ENCODE measurements at places on chromosomes 4 and X. TPM values are rescaled to one million over a fixed set of nuclear protein-coding genes. Genes with fewer than 3 reads are reported as not detected.

HEPH gene
- 33.6 TPM for total RNA-seq

- no peak for DNase-seq
Measured at GRCh38 chr4:504076-504475, 5.1 kb downstream of the PIGG start.

DNA sequence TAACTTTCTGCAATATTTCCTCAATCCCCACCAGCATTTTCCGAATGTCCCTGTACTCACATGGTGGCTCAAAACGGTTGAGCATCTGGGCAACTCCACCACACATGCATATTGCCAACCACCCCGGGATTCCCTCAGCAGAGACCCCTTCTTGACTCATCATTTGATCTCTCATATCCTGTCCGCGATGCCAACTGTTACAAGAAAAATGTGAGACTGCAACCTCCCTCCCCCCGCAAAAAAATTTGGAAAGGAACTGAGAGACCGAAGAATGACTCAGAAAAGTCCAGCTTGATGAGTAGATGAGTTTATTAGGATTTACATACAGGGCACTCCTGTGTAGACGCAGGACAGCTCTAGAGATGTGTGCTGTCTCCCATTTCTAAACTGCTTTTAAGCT lies 561.4 kb downstream of the ZIC3 start:
- DNase-seq = peak; percentile 85

SLC7A11 gene
- total RNA-seq = 6.1 TPM

- no peak for DNase-seq
Measured at GRCh38 chr4:102612824-102613366, 111.7 kb downstream of the NFKB1 start.

- no peak for DNase-seq
Measured at GRCh38 chr4:25253071-25253445, 19.2 kb downstream of the PI4K2B start.

- DNase-seq = no peak
Measured at GRCh38 chr4:109436504-109436903, 2.9 kb downstream of the SEC24B start.

DNA sequence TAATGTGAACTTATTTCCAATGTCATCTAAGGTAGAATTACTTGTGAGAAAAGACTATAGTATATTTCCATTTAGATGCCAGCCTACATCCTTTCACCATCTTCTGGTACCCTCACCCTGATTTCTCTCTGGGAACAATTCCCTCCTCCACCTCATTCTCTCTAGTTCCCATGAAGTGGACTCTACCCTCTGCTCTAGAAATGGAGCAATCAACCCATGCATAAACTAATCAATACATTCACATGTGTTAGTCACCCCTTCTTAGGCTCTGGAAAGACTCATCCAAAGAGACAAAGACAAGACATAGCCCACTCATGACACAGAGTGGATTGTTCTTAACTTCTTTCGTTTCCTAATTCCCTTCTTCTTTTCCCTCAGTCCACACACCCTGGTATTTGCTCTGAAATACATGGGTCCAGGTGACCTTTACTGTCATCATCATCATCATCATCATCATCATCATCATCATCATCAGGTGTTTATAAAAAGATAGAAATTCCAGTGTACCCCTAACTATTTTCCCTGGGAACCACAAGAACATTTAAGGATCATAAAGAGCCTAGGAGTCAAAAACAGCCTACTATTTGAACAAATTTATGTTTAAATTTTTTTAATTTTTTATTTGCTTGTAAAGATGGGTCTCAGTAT lies 298.9 kb upstream of the GALNT7 start:
- DNase-seq = no peak
